C1 segment of cervical spinal cord (tissue), 14 donors: ENCODE measurements at places on chromosomes 2 and 18.

- no peak for DNase-seq
Measured at GRCh38 chr2:10733566-10733925, 12.1 kb downstream of the ATP6V1C2 start.

DNA sequence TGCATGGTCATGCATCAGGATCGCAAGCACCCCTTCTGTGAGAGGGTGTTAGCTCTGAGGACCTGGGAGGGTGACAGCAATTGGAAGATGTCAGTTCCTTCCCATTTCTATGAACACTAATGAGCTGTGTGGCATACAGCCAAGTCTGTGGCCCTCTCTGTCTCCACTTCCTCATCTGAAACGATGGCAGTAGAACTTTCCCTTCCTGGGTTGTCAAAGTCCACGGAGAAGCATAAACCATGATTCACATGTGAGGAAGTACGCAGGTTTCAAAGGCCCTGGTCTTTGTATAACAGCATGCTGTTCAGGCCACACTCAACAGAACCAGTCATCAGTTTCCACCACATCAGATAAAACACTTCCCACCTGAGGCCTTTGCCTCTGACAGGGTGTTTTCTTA is 167.4 kb upstream of the RAB6C start:
- no peak for DNase-seq

DNA sequence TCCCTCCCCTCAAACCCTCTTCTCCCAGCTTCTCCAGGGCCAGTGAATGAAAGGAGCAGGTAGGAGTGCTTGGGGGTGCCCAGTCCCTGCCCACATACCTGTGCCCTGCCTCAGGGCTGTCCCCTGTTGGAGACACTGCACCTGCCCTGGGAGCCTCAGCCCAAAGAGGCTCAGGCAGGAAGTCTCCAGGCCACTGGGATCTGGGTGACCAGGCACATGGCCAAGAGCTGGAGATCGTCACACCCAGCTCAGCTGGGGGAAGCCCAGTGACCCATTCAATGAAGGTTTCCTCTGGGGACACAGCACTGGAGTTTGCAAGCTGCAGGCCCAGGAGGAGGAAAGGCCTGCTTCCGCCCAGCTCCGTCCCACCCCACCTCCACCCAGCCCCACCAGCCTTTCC is 156.4 kb downstream of the ZFP36L2 start:
- DNase-seq = no peak

DNA sequence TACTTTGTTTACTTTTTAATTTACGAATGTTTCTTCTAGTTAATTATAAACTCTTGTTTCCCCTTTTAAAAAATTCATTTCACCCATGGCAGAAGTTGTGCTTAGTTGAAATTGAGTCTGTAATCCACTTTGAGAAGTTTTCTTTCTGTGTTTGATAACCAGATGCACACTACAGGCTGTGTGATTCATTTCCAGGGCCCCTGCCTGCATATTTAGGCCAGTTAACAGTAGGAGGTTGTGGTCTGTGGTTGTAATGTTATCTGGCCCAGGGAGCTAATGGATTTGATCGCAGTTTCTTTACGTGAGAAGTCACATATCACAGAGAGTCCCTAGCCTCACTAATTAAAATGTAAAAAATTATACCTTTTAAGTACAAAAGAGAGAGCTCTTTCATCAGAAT is 3.3 kb downstream of the CDH7 start:
- DNase-seq = peak; percentile 76

DNA sequence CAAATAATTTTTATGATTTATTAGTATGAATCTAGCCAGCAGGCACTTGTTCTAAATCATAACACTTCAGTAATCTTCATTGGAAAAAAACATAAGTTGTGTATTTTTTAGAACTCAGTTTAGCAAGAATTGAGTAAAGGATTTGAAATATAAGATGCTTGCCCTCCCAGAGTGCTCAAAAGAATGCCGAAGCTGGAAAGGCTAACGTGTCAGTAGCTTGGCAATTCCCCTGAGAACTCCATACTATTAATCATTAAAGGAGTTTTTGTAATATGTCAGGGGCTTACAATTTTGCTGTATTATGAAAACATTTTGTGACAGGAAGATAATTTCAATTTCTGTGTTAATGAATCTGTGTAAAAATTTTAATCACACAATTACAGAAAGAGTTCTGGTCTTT is 122.7 kb downstream of the GULP1 start:
- DNase-seq = no peak

- no peak for DNase-seq
Measured at GRCh38 chr2:228140934-228141528, 40.5 kb downstream of the SPHKAP start.

GRCh38 chr18:49734836-49735235 is 78.5 kb downstream of the ACAA2 start:
- DNase-seq = no peak

DNA sequence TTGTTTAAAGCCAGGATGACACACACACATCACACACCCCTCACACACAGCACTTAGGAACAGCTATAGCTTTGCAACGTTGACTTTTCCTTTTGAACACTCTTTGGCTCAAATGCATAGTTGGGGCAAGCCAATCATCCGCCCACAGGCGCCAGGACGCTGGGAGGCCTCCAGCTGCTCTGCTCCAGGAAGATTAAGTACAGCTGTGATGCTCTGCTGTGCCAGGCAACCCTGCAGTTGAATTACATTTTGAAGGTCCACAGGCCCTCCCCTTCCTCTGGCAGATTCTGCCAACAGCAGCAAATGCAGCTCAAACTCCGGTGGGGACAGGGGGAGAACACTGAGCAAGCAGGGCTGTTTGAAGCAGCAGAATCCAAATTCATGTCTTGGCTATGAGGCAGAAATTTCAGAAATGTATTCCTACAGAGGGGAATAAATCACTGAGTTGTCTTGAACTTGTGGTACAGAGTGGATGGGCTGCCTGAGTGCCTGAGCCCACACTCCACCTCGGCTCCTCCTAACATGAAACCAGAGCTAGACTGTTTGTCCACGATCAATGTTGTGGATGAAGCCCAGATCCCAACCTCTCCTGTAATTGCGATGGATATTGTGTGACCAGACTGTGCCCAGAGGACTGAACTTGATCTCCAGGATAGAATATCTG is 86.5 kb upstream of the PPP1CB start:
- DNase-seq = no peak

DNA sequence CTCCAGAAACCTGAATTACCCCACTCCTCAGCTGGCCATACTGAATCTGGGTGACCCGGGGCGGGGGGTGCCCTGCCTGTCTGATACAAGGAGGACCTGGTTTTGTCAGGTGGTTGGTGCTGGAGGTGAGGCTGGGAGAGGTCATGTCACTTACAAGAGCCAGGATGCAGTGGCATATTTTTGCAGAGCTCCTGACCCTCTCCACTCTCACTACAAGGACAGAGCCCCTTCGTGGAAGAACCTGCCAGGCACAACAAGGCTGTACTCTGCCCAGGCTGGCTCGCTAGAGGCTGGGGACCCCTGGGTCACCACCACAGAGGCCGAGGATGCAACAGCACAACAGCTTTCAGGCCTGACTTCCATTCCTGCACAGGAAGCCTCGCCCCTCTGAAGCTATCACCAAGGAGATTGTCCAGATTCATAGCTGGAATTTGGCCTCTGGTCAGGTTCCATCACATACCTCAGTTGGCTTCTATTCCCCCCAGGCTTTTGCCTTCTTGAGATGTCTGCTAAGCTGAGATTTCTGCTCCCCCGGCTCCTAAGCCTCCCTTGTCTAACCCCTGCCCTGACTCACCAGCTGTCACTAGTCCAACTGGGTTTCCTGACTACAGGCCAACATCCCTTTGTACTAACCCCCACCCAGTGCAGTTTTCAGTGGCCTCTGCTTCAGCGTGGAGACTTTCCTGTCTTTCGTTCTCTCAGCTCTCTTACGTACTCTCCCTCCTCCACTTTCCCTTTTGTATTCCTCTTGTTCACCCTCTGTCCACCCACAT is 132.5 kb upstream of the EPAS1 start:
- DNase-seq = no peak

GRCh38 chr2:177506998-177507397 is 114.4 kb downstream of the AGPS start:
- DNase-seq = no peak

- DNase-seq = no peak
Measured at GRCh38 chr18:24333084-24333483, 64.5 kb downstream of the OSBPL1A start.

DNA sequence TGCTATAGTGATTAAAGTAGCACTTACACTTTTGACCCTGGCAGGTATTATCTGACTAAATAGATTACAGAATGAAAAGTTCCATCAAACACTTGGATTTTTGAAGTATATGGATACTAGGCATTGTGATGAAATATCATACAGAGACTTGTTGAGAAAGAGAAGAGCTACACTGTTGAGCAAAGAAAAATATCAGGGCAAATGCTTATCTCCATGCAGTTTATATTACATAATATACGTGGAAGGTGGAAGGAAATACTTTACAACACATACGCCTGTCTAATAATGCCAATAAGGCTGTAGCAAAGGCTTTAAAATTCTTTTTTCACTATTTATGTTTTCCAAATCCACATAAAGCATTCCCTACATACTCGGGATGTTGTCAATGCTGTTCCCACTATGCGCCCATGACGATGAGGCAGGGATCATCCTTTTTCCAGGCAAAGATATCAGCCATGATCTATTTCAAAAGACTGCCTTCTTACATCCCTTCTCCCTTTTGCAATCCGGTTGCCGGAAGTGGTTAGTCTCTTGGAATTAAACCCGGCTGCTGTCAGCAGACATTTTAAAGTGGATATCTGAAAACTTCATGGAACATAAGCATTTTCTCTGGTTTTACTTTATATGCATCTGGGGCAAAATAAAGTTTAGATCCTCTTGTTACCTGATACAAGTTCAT is 92.6 kb upstream of the ITGA4 start:
- no peak for DNase-seq
